Epithelial cell of prostate (primary cell): ENCODE measurements at places on chromosomes 16 and 17.

DNA sequence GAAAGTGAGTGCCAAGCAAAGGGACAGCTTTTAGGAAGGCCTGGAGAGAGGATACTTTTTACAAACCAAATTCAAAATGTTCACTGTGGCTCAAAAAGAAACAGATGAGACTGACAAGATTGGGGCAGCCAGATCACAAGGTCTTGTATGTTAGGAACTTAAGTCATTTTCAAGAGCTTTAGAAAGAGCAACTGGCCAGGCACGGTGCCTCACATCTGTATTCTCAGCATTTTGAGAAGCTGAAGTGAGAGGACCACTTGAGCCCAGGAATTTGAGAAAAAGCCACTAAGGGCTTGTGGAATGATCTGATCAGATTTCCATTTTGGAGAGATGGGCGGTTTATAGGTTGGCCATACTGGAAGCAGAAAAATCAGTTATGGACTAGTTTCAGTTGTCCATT, 17.2 kb downstream of the SPAG9 start:
- no peak for DNase-seq

GRCh38 chr16:30186782-30187555, 3.6 kb downstream of the CORO1A start:
- DNase-seq: no peak

- peak; percentile 44 for DNase-seq
Observed at GRCh38 chr16:65414284-65414984, 292.6 kb upstream of the CDH11 start.

- no peak for DNase-seq
Observed at GRCh38 chr16:51592535-51593300, 441.6 kb upstream of the SALL1 start.

GRCh38 chr16:1028056-1028455, 44.5 kb upstream of the SSTR5 start:
- DNase-seq: no peak
